Stimulated activated naive CD8-positive, alpha-beta T cell treated with anti-CD3 and anti-CD28 coated beads, Interleukin-15, Interleukin-2, amounts not matched to agents 100 U/mL and 50 U/mL, for 24 hours (primary cell): ENCODE measurements at places on chromosomes 5 and 9.

DNA sequence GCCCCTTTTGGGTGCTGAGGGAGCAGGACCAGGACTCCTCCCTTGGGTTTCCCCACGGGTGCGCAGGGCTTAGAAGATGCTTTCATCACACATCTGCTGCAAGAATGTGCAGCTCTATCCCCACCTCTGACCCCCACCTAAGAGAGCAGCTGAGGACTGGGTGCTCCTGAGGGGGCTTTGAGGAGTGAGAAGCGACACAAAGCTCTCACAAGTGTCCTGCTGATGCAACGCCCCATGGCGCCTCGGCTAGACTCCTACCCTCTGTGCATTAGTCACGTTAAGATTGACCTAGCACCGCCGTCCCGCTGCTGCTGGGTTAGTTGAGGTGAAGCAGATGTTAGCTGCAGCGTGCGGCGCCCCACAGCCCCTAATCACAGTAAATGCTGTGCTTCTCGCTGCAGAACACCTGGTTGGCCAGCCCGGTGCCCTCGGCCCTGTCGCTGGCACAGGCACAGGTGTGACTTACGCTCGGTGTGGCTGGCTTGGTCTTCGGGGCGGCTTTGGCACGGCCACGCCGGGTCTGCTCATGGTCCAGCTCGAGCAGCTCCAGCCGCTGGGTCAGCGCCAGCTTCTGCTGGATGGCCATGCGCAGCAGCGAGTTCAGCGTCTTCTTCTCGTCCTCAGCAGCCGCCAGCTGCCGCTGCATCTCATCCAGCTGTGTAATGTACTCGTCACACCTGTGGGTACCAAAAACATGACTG lies 45.0 kb upstream of the IPPK start:
- DNase-seq: no peak

DNA sequence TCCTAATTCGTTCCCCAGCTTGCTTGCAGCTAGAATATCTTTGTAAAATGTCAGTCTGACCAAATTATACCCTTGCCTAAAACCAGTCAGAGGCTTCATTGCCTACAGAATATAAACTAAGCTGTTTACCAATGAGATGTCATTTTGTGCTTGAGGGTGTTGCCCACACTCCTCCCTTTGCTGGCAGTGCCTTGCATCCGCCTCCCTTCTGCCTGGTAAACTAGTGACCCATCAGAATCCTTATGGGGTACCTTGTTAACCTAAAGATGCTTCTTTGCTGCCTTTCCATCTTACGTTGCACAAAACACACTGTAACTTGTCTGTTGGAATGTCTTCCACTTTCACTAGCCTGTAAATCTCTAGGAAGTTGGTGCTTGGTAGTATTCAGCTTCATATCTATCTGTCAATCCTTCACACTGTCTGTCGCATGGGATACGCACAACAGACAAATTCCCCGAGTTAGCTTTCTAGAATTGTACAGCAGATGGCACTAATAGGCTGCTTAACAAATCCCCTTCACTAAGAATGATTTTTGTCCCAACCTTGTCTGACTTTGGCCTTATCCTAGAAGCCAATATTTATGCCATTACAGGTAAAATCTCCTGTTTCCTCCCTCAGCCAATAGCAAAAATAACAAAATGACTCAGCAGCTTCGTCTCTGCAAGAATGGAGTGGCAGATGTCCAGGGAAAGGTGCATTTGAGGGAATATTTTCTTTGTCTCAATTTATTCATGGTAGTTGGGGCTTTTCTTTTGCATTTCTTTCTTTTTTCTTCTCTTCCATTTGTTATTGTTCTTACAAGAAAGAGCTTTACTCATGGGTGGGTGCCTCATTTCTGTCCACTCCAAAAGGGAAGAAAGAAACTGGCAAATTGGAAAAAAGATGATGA lies 3.0 kb downstream of the NUDT2 start:
- no peak for DNase-seq

GRCh38 chr9:70052768-70053167 lies 9.1 kb downstream of the MAMDC2 start:
- DNase-seq: no peak

DNA sequence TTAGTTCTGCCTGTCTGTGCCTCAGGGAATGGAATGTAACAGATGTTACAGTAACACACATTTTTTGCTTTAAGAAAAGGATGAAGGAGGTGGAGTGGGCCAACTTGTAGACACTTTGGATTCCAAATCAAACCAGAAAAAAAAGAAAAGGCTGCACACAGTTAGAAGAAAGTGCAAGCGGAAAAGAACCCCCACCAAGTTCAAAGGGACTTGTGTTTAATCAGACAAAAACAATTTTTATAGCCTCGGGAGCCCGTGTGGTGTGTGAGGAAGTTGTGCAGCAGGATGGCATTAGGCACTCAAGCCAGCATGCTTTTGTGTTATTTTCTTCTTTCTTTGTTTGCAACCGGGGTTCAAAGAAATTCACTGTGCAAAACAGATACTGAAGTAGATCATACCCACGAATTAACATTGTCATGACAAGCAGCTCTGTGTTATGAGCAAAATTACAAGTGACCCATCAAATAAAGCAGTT lies 189.5 kb downstream of the SEMA5A start:
- no peak for DNase-seq

DNA sequence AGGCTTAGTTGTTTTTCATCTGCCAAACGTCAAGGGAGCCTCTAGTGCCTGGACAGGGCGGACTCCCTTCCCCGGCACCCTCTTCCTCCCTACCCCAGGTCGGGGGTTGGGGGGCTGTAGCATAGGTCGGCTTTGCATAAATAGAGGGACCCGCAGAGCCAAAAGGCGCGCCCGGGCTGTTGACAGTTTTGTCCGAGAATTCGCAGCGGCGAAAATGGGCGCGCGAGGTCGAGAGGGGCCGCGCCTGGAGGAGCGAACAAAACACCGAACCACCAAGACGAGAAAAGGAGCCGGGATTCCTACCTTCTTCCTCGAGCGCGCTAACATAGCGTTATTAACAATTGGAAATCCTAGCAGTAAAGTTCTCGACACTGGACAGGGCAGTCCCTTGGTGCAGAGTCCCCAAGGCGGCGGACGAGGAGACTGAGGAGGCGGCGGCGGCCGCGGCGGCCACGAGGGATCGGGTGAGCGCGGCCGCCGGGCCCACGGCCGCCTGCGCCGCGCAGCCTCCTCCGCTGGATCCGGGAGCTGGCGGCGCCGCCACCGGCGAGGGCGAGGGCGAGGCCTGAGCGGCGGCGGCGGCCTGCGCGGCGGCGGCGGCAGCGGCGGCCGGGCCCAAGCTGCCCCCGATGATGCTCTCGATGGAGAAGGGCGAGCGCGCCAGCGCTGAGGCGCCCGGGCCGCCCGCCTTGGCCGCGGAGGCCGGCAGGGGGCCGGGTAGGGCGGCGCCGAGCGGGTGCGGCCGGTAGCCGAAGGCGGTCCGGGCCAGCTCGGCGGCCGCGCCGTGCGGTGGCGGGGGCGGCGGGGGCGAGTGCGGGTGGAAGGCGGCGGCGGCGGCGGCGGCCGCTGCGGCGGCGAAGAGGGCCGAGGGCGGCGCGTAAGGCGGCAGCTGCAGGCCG lies 1.7 kb downstream of the FOXD1 start:
- DNase-seq: no peak

- DNase-seq: no peak
Observed at GRCh38 chr5:123170061-123170460, 81.0 kb downstream of the PRDM6 start.
